ENCODE measurements at places on chromosomes 13 and 19.

GRCh38 chr13:34879851-34880250 lies 62.2 kb upstream of the NBEA start:
- no peak overlapping the region for H3K4me3 ChIP-seq
- no peaks in the 10 kb centered on the region for H3K4me1 ChIP-seq
- no peaks in the 10 kb centered on the region for H3K36me3 ChIP-seq
- DNase-seq: no peak
- no peak overlapping the region for H3K27ac ChIP-seq

GRCh38 chr13:78596399-78596735 lies 7.0 kb downstream of the POU4F1 start:
- H3K4me1 ChIP-seq: no peaks in the 10 kb centered on the region
- no peaks in the 10 kb centered on the region for H3K27me3 ChIP-seq
- H3K4me3 ChIP-seq: no peak overlapping the region
- no peak overlapping the region for H3K27ac ChIP-seq

DNA sequence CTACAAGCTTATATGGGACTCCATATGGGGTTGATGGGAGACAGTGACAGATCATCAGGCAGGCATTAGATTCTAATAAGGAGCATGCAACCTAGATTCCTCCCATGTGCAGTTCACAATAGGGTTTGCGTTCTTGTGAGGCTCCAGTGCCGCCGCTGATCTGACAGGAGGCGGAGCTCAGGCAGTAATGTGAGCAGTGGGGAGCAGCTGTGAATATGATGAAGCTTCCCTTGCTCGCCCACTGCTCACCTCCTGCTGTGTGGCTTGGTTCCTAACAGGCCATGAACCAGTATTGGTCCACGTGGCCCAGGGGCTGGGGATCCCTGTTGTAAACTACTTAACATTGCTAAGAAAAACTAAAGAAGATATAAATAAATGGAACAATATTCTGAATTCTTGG lies 378.4 kb downstream of the KCNRG start:
- no peaks in the 10 kb centered on the region for H3K36me3 ChIP-seq
- no peak overlapping the region for H3K27ac ChIP-seq
- no peaks in the 10 kb centered on the region for H3K27me3 ChIP-seq
- no peak for DNase-seq
- no peak overlapping the region for H3K4me3 ChIP-seq
- no peaks in the 10 kb centered on the region for H3K4me1 ChIP-seq

GRCh38 chr19:28349604-28350003 lies 863.3 kb downstream of the UQCRFS1 start:
- H3K36me3 ChIP-seq: no peaks in the 10 kb centered on the region
- no peaks in the 10 kb centered on the region for H3K27me3 ChIP-seq
- no peak for DNase-seq
- no peak overlapping the region for H3K27ac ChIP-seq

DNA sequence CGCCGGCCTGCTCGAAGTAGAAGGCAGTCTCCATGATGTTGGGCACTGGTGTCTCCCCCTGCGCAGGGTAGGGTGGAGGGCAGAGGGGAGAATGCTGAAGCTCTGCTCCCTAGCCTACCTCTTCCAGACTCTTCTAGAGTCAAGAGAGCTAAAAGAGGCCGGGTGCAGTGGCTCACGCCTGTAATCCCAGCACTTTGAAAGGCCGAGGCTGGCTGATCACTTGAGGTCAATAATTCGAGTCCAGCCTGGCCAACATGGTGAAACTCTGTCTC lies 10.2 kb downstream of the RSPH6A start:
- no peak for DNase-seq
- H3K36me3 ChIP-seq: no peaks in the 10 kb centered on the region
- H3K4me1 ChIP-seq: peaks cover 6% of the 10 kb centered on the region
- no peaks in the 10 kb centered on the region for H3K27me3 ChIP-seq

DNA sequence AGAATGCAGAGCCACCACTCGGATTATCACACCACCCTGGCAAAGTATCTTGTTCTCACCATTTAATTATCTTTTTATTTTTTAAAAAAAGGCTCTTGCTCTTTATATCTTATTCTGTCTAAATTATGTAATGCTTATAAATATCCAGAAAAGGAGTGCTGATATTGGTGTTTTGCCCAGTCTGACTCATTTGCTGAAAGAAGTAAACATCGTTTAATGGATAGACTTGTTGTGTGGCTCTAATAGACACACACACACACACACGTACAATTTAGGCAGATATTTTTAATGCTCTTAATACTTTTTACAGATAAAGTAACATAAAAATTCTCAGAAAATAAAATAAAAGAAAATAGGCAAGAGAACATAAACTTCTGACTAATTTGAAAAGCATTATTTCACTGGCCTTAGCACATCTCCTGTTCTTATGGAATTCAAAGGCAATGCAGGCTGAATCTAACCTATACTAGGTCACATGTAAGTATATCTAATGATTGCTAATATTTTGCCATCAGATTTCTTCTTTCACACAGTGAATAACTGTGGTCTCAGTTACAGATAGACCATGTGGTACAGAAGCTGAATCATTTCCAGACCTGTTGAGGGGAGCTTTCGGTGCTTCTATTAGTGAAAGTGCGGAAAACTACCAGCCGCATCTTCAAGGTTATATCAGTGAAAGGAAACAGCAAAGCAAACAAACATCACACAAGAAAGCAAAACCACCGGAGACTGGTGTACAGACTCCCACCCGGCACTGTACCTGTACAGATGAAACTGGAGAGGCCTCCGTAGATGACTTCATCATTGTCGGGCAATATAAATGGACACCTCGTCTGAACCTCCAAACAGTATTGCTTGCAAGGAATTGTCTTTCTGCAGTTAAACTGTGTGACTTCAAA lies 642.1 kb upstream of the ARGLU1 start:
- no peaks in the 10 kb centered on the region for H3K36me3 ChIP-seq
- no peaks in the 10 kb centered on the region for H3K4me1 ChIP-seq
- H3K27ac ChIP-seq: no peak overlapping the region
- DNase-seq: no peak
- H3K4me3 ChIP-seq: no peak overlapping the region

DNA sequence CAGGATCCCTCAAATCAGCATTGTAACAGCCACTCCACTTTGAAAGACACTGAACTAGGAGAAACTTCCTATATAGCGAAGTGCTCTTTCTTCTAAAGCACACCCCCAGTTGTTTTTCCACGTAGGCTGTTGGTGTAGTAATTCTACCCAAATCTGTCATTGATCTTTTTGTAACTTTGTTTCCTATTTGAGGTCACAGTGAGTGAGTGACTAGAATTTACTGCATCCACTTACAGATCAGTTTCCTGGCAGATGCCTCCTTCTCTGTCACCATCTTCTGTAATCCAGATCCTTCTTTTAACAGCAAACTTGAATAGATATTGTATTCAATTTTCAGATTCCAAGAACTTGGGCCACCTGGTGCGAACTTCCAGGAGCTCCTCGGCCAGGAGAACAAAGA lies 15.3 kb downstream of the ZAR1L start:
- no peaks in the 10 kb centered on the region for H3K4me1 ChIP-seq
- no peaks in the 10 kb centered on the region for H3K27me3 ChIP-seq
- H3K4me3 ChIP-seq: no peak overlapping the region
- no peak overlapping the region for H3K27ac ChIP-seq
- DNase-seq: no peak

- no peak overlapping the region for H3K27ac ChIP-seq
- no peak overlapping the region for H3K4me3 ChIP-seq
- H3K36me3 ChIP-seq: no peaks in the 10 kb centered on the region
- peak; percentile 47 for DNase-seq
Measured at GRCh38 chr19:34096020-34096915, 76.0 kb upstream of the LSM14A start.

DNA sequence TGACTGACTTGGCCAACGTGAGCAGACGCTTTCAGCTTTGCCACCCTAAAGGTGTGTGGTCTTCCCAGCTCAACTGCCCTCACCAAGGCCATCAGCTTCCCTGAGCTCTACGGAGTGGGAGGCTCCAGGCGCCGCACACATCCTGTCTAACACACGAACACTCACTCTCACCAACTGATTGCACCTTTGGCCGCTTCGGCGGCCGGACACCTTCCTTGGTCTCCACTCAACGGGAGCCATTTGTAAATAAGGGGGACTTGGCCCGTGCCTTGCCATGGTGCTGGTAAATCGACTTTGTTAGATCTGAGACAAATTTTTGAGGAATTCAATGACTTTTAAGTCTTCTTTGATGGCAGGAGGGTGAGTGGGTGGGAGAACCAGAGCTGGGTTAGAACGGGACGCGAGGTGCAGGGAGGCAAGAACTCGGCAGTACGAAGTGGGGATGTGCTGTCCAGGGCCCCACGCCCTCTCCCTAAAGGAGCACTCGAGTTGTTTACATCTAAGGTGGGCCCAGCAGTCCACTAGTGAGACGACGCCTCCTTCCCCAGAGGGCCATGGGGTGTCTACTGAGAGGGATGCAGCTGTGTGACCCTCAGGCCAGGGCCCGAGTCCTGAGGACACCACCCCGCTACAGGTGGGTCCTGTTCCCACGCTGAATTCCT lies 4.4 kb downstream of the C13orf46 start:
- DNase-seq: no peak
- no peaks in the 10 kb centered on the region for H3K27me3 ChIP-seq
- H3K4me3 ChIP-seq: no peak overlapping the region
- no peaks in the 10 kb centered on the region for H3K4me1 ChIP-seq
- H3K27ac ChIP-seq: no peak overlapping the region
- H3K36me3 ChIP-seq: no peaks in the 10 kb centered on the region

- no peak overlapping the region for H3K27ac ChIP-seq
- no peak for DNase-seq
- no peaks in the 10 kb centered on the region for H3K27me3 ChIP-seq
- H3K4me1 ChIP-seq: no peaks in the 10 kb centered on the region
- no peaks in the 10 kb centered on the region for H3K36me3 ChIP-seq
- H3K4me3 ChIP-seq: no peak overlapping the region
Measured at GRCh38 chr13:103354171-103354570, 288.0 kb upstream of the SLC10A2 start.

DNA sequence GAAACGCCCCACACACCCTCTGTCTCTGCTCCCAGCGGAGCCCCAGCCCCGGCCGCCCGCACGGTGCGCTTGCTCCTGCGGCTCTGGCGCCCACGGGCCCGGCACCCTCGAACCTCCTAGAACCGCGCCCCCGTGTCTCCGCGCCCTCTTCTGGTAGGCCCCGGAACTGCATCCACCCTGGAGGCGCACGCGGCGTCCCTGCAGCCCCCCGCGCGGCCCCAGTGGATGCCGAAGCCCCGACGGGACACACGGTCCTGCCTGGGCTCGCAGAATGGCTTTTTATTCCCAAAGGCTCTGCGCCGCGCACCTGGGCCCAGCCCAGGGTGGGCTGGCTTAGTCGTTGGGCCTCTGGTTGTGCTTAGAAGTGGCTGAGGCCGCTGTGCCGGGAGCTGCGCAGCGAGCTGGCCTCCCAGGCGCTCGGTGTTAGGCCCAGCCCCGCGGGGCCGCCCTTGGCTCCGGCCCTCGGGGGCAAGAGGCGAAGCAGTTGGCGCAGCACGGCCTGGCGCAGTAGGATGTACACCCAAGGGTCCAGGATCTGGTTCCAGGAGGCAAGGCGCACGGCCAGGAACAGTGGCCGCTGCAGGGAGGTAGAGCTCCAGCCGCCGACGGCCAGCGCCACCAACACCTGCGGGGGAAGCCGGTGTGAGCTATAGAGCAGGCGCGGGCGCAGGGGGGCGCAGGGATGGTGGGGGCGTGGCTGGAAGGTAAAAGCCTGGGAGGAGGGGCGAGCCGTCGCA lies 2.8 kb downstream of the PTGER1 start:
- peaks cover 43% of the 10 kb centered on the region for H3K27me3 ChIP-seq
- H3K4me3 ChIP-seq: peak overlapping the region; percentile 23
- H3K4me1 ChIP-seq: no peaks in the 10 kb centered on the region

DNA sequence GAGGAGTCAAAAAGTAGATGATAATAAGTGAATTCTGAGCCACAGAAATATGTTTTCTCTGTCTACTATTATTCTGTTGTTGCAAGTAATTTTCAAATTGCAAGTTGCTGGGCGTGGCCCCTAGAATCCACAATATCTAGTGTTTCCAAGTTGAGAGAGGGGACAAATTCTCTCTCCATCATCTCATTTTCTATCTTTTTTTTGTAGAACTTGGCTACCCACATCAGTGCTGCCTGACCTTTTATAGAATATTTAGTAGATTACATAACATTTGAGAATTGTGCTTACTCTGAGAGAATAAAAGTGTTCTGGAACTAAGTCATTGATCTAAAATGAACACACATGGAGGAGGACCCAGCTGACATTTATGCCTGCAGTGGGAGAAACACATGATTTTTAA lies 110.9 kb upstream of the CSNK1A1L start:
- no peaks in the 10 kb centered on the region for H3K4me1 ChIP-seq
- H3K4me3 ChIP-seq: no peak overlapping the region

DNA sequence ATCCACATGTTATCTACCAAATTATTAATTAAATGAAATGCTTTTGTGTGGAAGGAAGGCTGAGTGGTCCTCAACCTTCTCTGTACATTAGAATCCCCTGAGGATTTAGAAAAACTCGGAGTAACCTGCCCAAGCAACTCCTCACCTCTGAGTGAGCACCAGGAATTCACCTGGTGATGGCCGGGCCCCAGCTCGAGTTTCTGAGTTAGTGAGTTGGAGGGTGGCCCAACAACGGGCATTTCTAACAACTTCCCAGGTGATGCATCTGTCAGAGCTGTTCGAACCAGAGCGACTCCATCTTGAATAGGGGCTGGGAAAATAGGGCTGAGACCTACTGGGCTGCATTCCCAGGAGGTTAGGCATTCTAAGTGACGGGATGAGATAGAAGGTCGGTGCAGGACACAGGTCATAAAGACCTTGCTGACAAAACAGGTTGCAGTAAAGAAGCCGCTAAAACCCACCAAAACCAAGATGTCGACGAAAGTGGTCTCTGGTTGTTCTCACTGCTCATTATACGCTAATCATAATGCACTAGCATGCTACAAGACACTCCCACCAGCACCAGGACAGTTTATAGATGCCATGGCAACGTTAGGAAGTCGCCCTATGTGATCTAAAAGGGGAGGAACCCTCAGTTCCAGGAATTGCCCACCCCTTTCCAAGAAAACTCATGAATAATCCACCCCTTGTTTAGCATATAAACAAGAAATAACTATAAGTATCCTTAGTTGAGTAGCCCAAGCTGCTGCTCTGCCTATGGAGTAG lies 44.2 kb upstream of the SHISA2 start:
- no peak overlapping the region for H3K4me3 ChIP-seq
- H3K27me3 ChIP-seq: no peaks in the 10 kb centered on the region
- no peaks in the 10 kb centered on the region for H3K4me1 ChIP-seq

DNA sequence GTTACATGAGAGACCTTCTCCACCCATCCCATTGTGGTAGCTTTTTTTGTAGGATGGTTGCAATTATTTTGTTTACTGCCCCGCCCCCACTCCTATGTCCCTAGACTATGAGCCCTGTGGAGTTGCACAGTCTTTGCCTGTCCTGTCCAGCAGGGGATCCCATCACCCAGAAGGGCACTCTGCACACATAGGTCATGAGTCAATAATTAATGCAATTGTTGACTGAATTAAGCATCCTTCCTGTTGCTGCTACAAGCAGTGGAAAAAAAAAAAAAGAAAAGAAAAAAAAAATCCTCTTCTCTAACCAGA lies 14.2 kb downstream of the C19orf81 start:
- H3K27me3 ChIP-seq: peaks cover 42% of the 10 kb centered on the region
- no peaks in the 10 kb centered on the region for H3K36me3 ChIP-seq
- no peak for DNase-seq
- H3K4me3 ChIP-seq: no peak overlapping the region
- H3K4me1 ChIP-seq: no peaks in the 10 kb centered on the region

GRCh38 chr19:4802711-4803110 lies 11.2 kb downstream of the FEM1A start:
- H3K4me1 ChIP-seq: no peaks in the 10 kb centered on the region
- no peaks in the 10 kb centered on the region for H3K27me3 ChIP-seq
- H3K4me3 ChIP-seq: no peak overlapping the region
- no peaks in the 10 kb centered on the region for H3K36me3 ChIP-seq
- no peak overlapping the region for H3K27ac ChIP-seq
